ENCODE measurements at places on chromosomes 2 and 18. TPM values are rescaled to one million over a fixed set of nuclear protein-coding genes. Genes with fewer than 3 reads are reported as not detected.

Gene IL36A
- polyA plus RNA-seq: 0.09 TPM

GRCh38 chr2:114252713-114253112 lies 189.7 kb upstream of the DPP10 start:
- H3K4me1 ChIP-seq: no peaks in the 10 kb centered on the region
- H3K27me3 ChIP-seq: no peaks in the 10 kb centered on the region
- no peaks in the 10 kb centered on the region for H3K36me3 ChIP-seq
- no peak for DNase-seq
- no peak overlapping the region for H3K27ac ChIP-seq
- no peak overlapping the region for H3K4me3 ChIP-seq

Gene MALL
- polyA plus RNA-seq: 123 TPM

DNA sequence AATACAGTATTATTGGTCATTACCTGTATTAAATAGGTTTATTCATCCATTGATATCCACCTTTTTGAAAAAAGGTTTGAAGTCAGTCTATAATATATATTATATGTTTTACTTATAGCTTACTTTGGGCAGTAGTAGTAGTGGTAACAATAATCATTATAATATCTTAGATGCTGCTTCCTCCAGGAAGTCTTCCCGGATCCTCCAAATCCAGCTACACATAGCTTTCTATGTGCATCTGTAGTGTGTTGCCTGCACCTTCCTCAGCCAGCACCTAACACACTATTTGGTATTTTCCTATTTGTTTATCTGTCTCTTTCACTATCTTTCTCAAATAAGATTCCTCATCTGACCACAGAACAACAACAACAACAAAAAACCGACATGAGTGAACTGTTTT lies 81.0 kb downstream of the PRKCE start:
- no peaks in the 10 kb centered on the region for H3K4me1 ChIP-seq
- H3K27ac ChIP-seq: no peak overlapping the region
- H3K27me3 ChIP-seq: no peaks in the 10 kb centered on the region

GRCh38 chr2:106117882-106118684 lies 76.0 kb downstream of the UXS1 start:
- H3K4me1 ChIP-seq: no peaks in the 10 kb centered on the region
- H3K27ac ChIP-seq: no peak overlapping the region
- H3K36me3 ChIP-seq: peaks cover 50% of the 10 kb centered on the region
- peak; percentile 43 for DNase-seq
- no peak overlapping the region for H3K4me3 ChIP-seq

GRCh38 chr2:132804051-132804450 lies 134.0 kb upstream of the LYPD1 start:
- no peak for DNase-seq
- no peak overlapping the region for H3K27ac ChIP-seq
- H3K36me3 ChIP-seq: no peaks in the 10 kb centered on the region

Gene VIL1
- 247 TPM for polyA plus RNA-seq

Gene ACMSD
- polyA plus RNA-seq: not detected

DNA sequence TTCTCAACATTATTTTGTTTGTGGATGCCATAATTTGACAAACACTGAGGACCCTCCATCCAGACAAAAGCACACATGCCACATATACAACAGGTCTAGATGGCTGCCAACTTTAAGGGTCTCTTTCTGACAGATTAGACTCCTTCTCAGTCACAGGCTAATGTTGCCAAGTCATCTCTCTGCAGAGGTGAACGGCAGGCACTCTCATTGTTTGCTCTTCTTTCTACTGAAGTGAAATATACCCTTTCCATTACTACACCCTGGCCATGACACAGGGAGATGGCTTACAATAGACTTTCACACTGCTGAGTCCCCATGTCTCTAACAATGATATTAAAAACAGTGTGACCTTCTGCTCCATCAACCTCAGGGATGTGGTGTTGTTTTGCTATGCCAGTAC lies 47.5 kb upstream of the ZNF397 start:
- H3K27ac ChIP-seq: no peak overlapping the region
- H3K36me3 ChIP-seq: no peaks in the 10 kb centered on the region
- DNase-seq: no peak
- no peaks in the 10 kb centered on the region for H3K27me3 ChIP-seq
- peaks cover 2% of the 10 kb centered on the region for H3K4me1 ChIP-seq

GRCh38 chr2:189880429-189880828 lies 96.2 kb downstream of the PMS1 start:
- H3K36me3 ChIP-seq: no peaks in the 10 kb centered on the region
- no peak overlapping the region for H3K4me3 ChIP-seq
- no peaks in the 10 kb centered on the region for H3K4me1 ChIP-seq
- no peak overlapping the region for H3K27ac ChIP-seq

DNA sequence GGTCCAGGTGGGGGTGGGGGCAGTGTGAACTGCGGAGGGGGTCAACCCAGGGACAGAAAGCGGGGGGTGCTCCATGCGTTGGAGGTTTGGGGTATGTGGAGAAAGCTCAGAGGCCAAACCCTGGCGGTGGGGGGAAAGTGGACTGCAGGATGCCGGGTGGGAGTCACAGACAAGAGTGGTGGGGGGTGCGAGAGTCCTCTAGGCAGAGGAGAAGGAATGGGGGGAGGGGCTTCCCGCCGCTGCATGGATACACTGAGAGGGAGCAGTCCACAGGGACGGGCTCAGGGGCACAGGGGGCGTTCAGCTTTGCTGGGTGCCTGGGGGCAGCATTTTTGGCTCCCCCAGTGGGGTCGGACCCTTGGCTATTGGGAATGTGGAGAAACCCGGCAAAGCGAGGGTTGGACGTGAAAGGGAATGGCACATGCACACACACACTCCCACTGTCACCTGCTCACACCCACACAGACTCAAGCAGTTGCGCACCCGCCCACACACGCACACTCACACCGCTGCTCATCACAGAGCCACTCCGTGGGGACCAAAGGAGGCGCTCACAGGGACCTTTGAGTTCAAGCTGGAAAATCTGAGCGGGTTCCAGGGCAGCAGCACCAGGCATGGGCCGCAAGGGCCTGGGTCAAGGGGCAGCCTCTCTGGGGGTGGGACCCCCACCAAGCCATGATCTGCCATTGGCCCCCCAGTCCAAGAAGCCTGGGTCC lies 7.7 kb downstream of the GBX2 start:
- DNase-seq: no peak
- H3K4me1 ChIP-seq: no peaks in the 10 kb centered on the region
- H3K36me3 ChIP-seq: no peaks in the 10 kb centered on the region

DNA sequence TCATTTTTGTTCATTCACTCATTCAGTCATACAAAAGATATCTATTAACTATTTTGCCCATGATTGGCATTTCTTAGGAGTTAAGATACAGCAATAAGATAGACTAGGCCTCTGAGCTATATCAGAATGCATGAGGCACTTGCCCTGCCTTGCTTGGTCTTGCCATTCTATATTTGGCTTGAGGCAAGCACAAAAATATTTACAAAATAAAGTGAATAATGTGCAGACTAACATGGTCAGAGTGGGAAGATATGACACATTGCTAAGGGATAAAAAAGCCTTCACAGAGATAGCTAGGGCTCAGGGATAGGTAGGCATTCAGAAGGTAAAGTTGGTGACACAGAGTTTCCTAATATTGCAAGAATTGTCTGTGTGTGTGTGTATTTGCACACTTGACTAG lies 75.0 kb upstream of the MMADHC start:
- peaks cover 2% of the 10 kb centered on the region for H3K36me3 ChIP-seq
- no peak for DNase-seq
- no peak overlapping the region for H3K4me3 ChIP-seq
- H3K27me3 ChIP-seq: no peaks in the 10 kb centered on the region
- H3K4me1 ChIP-seq: no peaks in the 10 kb centered on the region

- no peaks in the 10 kb centered on the region for H3K36me3 ChIP-seq
- no peak overlapping the region for H3K4me3 ChIP-seq
- DNase-seq: no peak
- H3K27ac ChIP-seq: no peak overlapping the region
Measured at GRCh38 chr2:4427083-4427482, 723.7 kb downstream of the DCDC2C start.

Gene SLC14A1
- polyA plus RNA-seq: not detected

- no peaks in the 10 kb centered on the region for H3K27me3 ChIP-seq
- H3K4me3 ChIP-seq: no peak overlapping the region
- no peak for DNase-seq
Measured at GRCh38 chr18:48621815-48622555, 83.2 kb downstream of the CTIF start.

DNA sequence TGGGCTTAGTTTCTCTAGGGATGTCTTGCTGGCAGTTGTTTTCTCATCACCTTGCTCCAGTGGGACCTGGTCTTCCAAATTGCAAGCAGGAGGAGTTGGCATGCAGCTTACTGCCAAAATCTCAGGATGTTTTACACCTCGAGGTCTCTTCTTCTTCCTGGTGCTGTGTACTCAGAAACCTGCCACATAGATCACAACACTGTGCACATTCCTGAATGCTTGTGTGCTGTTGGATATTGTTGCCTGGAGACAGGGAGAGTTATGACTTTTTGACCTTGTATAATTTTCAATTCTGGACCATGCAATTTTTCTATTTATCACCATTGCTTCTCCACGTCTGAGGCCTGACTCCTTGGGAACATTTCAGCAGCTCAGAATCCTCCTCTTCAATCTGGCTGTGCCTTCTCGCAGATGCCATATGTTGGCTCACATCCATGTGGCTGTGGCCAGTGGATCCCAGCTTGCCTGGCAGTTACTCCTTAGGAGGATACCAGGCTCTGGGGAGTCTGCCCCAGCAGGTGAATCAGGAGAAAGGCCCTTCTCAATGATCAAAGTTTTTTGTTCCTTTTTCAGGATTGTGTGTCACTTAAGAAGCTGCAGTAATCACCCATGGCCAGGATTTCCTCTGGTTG lies 489.3 kb downstream of the TSN start:
- DNase-seq: no peak
- no peaks in the 10 kb centered on the region for H3K4me1 ChIP-seq
- no peaks in the 10 kb centered on the region for H3K27me3 ChIP-seq

DNA sequence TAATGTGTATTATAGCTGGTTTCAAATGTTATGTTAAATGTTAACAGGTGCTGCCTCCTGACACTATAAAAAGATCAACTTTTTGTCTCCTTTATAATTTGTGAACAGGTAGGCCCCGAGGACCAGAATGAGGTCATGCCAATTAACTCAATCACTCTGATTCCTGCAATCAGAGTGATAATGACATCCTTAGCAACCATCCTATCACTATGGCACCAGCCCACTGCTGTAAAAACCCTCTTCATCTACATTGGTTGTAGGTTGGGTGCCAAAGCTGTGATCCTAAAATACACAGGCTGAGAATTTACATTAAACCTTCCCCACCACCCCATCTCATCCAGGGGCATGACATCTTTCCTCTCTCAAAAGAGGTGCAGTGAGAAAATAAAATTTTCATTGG lies 103.5 kb downstream of the CPO start:
- H3K4me1 ChIP-seq: no peaks in the 10 kb centered on the region
- H3K4me3 ChIP-seq: no peak overlapping the region
- H3K27ac ChIP-seq: no peak overlapping the region
- no peak for DNase-seq

- H3K27me3 ChIP-seq: peaks cover 12% of the 10 kb centered on the region
- H3K4me3 ChIP-seq: no peak overlapping the region
- H3K4me1 ChIP-seq: no peaks in the 10 kb centered on the region
Measured at GRCh38 chr2:71452565-71452964, 796 bp upstream of the DYSF start.

GRCh38 chr2:120596191-120596811 lies 139.4 kb upstream of the GLI2 start:
- no peak overlapping the region for H3K27ac ChIP-seq
- H3K36me3 ChIP-seq: no peaks in the 10 kb centered on the region
- no peaks in the 10 kb centered on the region for H3K4me1 ChIP-seq

Gene SLC9A2
- 1.9 TPM for polyA plus RNA-seq

GRCh38 chr2:39313575-39313974 lies 69.8 kb upstream of the CDKL4 start:
- H3K27ac ChIP-seq: no peak overlapping the region
- H3K4me1 ChIP-seq: no peaks in the 10 kb centered on the region
- H3K36me3 ChIP-seq: peaks cover 2% of the 10 kb centered on the region
- no peak for DNase-seq
- H3K4me3 ChIP-seq: no peak overlapping the region

Gene CD207
- polyA plus RNA-seq: 0.10 TPM

DNA sequence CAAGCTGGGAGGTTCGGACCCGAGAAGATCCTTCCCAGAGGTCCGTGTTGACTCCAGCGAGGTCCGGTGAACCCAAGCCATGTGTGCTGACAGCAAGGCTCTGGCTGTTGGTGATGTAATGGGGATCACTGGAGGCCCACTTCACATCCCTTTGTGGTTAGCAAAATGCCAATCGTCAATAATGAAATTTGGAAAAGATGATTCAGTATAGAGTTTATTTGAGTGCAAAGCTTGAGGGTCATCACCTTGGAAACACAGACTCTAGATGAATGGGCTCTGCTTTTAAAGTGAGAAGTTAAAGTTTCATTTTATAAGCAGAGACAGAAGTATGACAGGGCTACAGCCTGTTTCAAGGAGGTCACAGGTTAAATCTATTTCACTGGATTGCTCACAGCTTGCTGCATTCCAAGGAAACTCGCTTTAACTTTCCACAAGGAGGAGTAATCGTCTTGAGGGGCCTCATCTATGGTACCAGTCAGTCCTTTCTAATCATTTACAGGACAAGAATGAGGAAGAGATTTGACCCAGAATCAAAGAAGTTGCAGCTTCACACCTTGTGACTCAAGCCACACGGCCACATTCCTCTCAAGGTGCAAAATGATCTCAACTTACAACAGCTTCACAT lies 140.5 kb downstream of the TPO start:
- H3K36me3 ChIP-seq: no peaks in the 10 kb centered on the region
- no peaks in the 10 kb centered on the region for H3K27me3 ChIP-seq
- H3K4me1 ChIP-seq: peaks cover 33% of the 10 kb centered on the region

- H3K4me1 ChIP-seq: no peaks in the 10 kb centered on the region
- DNase-seq: peak; percentile 23
- no peak overlapping the region for H3K4me3 ChIP-seq
Measured at GRCh38 chr18:11553098-11553940, 56.1 kb upstream of the SLC35G4 start.

Gene HOXD8
- 0.89 TPM for polyA plus RNA-seq

DNA sequence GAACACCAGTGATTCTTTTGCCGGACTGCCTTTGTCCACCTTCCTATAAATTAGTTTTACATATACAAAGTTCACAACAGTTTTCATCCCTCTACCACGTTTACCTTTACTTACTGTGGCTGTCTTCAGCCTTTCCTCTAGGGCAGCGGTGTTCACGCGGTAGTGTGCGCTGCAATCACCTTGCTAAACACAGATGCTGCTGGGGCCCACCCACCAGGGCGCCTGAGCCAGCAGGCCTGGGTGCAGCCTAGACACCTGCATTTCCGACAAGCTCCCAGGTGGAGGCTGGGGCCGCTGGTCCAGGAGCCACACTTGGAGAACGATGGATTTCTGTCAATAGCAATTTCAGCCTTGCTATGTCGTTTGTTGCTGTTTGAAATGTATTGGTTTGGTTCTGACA lies 83.1 kb downstream of the NDUFA10 start:
- H3K27me3 ChIP-seq: no peaks in the 10 kb centered on the region
- H3K4me1 ChIP-seq: no peaks in the 10 kb centered on the region
- H3K36me3 ChIP-seq: no peaks in the 10 kb centered on the region

Gene GKN2
- not detected for polyA plus RNA-seq

GRCh38 chr18:9869715-9870430 lies 15.9 kb upstream of the TXNDC2 start:
- H3K36me3 ChIP-seq: no peaks in the 10 kb centered on the region
- H3K27ac ChIP-seq: no peak overlapping the region
- no peaks in the 10 kb centered on the region for H3K27me3 ChIP-seq
- peak; percentile 82 for DNase-seq
